Activated naive CD8-positive, alpha-beta T cell treated with anti-CD3 and anti-CD28 coated beads for 36 hours (primary cell): ENCODE measurements at places on chromosomes 2 and 18.

GRCh38 chr2:157334335-157334734, 8.7 kb upstream of the ERMN start:
- no peak for DNase-seq

- no peak for DNase-seq
These were observed 121.6 kb downstream of the VAPA start for GRCh38 chr18:10035281-10035991.

- no peak for DNase-seq
These were observed 51.3 kb upstream of the SLC1A4 start for GRCh38 chr2:64937687-64938491.

GRCh38 chr2:77391119-77391518, 131.1 kb downstream of the LRRTM4 start:
- no peak for DNase-seq

- no peak for DNase-seq
These were observed 93.8 kb upstream of the LDAH start for GRCh38 chr2:20916604-20917286.

- no peak for DNase-seq
These were observed 28.2 kb downstream of the CCDC102B start for GRCh38 chr18:68826121-68826520.

- DNase-seq: no peak
These were observed 79.9 kb downstream of the GALNT14 start for GRCh38 chr2:31058096-31059035.

DNA sequence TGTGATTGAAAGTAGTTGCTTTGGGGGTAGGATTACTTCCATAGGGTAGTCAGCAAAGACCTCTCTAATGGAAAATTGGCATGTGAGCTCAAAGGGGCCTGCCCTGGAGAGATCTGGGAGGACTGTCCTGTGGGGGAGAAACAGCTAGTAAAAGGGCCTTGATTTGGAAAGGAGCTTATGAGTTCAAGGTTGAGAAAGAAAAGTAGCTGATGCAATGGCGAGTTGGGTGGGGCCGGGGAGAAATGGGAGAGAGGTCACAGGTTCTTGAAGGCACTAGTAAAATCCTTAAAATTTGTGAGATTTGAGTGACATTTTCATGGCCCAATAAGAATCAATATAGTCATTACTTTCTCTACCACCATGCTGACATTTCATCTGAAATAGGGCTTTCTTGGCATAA, 82.0 kb upstream of the CCDC195 start:
- no peak for DNase-seq

DNA sequence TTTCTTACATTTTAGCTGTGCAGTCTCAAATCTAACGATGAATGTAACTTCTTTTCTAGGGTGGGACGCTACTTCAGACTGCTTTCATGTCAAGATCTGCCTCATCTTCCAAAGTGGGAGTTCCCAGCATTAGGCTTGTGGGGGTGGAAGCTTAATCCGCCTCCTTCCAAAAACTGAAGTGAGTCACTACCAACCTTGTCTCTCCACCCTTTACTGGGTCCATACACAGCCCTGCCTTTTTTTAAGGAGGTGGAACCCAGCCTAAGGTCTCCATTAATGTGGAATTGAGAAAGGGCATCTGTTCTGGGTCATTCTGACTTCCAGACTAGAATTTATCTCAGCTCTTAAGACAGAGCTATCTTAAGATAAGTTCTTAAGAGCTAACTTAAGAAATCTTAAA, 42.0 kb upstream of the NFE2L2 start:
- no peak for DNase-seq

DNA sequence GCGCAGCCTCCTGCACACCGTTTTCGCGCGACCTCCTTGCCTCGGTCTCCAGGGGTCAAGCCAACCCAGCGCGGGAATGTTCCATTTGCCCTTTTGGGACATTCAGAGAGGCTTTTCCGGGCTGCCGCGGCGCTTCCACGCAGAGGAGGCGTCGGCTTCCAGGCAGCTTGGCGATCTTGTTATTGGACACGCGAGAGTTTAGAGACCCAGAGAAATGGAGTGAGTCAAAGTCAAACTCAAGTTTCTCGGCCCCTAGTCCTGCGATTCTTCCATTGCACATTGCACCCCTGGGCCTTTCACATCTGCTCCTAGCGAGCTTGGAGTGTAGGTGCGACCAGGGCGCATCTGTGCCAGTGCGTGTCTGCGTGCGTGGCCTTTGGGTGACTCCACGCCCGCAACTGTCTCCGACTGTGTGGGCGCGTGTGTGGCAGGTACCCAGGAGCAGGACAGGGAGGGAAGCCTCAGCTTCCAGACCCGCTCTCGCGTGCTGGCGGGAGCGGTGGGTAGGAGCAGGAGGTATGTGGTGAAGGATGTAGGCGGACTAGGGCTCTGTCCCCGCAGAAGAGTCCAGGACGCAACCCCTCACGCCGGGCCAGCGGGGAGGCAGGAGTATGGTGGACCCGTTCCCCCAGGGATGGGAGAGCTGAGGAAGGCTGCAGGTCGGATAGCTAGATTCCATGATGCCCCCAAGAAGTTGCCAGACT, 13.5 kb downstream of the SIX3 start:
- DNase-seq: no peak

- DNase-seq: no peak
These were observed 1.1 kb downstream of the CD28 start for GRCh38 chr2:203707530-203707929.

GRCh38 chr2:32068-32467, 14.2 kb downstream of the FAM110C start:
- DNase-seq: no peak

- DNase-seq: no peak
These were observed 1451.3 kb upstream of the SLC39A10 start for GRCh38 chr2:194205568-194206227.

GRCh38 chr2:46257476-46257875, 39.7 kb upstream of the EPAS1 start:
- DNase-seq: no peak

DNA sequence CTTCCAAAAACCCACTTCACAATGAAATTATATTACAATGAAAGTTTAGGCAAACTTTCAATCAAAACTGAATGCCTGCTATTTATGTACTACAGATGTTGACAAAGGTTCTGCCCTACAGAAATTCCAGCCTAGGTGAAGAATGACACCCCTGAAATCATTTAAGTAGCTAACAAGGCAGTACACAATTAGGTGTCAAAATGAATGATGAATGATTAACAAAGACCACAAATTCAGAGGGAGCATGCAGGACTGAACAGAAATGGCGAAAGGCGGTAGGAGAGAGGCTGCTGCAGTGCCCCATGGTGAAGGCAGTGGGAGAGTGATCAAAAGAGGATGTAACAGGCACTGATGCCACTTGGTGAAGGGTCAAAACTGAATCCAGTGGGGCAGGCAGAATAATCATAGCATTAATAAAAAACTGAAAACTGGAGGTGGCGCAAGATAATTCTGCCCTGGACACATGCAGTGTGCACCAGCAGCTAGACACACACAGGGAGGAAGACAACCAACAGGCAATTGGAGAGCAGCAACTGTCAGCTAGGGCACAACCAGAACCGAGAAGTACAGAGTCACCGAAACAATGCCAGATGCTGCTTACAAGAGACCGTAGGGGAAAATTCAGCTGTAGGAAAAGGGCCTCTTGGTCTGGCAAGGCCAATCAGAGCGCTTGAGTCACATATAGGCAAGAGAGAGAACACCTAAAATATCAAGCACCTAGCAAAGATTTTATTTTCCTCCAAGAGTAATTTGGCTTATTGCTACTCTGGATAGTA, 4.5 kb downstream of the TMEM131 start:
- DNase-seq: no peak

DNA sequence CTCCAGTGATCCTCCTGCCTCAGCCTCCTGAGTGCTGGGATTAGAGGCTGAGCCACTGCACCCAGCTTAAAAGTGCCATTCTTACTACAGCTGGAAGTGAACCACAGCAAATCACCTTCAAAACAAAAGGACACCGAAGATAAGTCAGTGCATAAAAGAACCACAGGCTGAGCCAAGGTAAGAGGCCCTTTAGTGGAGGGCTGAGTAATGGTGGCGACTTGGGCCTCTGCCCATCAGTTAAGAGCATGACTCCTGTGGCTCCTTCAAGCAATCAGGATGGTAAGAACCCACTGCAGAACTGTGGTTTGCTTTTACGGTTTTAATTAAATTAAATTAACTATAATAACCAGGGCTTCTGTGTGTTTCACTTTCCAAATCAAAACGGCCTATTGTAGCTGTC, 75.1 kb downstream of the CTAGE1 start:
- no peak for DNase-seq

DNA sequence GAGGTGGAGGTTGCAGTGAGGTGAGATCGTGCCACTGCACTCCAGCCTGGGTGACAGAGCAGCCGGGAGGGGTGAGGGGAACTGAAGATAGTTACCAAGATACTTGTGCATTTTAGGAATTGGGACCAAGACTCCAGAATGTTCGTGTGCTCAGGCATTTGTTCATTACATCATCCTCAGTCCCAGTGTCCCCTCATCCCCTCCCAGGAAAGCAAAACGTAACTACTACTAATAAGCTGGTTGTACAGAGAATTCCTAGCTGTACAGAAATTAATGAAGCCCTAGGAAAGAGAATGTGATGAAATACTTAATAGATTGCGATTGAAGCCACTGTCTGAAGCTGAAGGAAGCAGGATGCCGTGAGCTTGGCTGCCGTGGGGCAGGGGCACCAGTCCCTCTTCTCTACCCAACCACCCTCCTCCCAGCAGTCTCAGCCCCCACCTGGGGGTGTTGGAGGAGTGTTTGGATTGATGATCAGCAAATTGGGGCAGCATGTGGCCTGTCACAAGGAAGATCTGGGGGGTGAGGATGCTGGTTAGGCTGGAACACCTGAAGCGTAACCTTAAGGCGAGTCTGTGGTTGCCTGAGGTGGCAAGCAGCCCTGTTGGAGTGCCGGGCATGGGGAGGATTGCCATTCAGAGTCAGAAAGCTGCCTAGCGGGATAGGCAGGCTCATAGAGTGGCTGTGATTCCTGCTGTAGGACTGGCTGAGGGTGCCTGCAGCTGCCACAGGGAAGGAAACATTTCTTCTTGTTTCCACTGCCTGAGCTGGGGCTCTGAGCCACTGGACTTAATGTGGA, 140.9 kb downstream of the SH3RF3 start:
- no peak for DNase-seq

DNA sequence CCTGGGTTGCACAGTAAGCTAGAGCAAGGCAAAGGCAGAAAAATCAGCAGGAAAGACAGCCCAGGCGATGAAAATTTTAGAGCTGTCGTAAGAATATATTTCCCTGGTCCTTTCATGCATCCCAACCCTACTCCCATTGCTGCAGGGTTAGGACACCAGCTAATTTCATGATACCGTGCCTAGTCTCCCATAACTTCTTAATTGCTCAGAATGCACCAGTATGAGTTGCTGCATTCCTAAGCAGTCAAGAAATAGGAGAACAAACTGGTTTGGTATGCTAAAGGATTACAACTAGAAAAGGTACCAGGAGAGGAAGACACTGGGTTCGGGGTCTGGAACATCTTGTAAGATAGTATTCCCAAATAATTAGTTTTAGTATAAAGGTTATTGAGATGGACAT, 269.4 kb upstream of the NRXN1 start:
- DNase-seq: no peak

DNA sequence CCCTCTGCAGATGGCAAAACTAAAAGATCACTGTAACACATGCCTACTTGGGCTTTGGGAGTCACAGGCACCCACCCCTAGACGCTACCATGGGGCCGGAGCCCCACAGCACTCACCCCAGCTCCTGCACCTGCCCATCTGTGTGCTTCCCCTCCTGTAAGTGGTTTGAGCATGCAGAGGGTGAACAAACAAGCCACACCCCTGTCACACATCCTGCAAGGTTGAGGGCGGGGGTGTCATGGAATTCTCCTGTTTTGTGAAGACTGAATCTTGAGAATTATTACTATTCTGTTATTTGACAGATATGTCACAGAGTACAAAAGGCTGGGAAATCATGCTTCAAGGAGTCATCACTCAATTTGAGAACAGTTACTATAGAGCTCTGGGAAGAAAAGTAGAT, 60.9 kb downstream of the RFTN2 start:
- no peak for DNase-seq

- DNase-seq: no peak
These were observed 66.8 kb upstream of the DNER start for GRCh38 chr2:229780856-229781773.

DNA sequence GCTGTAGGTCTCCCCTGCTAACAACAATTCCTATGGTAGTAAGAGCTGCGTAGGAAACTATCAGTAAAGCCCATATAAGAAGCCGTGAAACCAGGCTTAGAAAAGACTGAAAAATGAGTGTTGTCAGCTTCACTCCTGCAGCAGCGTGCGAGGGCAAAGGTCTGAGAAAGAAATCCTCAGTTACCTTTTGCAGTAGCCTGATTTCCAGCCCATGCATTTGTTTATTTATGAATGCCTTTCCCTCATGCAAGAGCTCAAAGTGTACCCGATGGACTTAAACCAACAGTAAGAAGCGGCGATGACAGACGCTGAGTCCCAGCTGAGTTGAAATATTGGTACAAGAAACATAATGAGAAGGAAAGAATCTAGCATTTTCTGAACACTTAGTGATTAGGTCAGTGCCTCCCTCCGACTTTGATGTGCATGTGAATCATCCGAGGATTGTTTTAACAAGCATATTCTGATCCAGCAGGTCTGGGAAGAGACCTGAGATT, 15.0 kb upstream of the POLI start:
- no peak for DNase-seq

GRCh38 chr2:194443926-194444325, 1213.1 kb upstream of the SLC39A10 start:
- DNase-seq: no peak

DNA sequence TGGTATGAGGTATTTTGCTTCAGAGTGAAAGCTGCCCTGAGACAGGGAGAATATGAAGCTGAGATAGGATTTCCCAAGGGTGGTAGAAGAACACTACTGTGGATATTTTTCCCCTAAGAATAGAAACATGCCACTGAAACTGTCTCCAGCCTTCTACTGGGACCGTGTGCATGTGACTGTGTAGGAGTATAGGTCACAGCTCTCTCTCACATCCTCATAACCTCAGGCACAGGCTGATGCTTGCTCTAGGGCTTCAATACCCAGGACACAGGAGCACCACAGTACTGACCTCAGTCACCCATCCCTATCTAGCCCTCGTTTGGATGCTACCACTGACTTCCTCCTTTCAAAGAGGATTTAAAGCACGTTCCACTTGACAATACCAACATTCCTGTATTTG, 67.2 kb downstream of the REV1 start:
- no peak for DNase-seq

GRCh38 chr18:63271148-63271547, 48.4 kb downstream of the BCL2 start:
- no peak for DNase-seq

GRCh38 chr18:61333746-61334490, 688 bp downstream of the CDH20 start:
- DNase-seq: no peak
